AG08395 (cell line): ENCODE measurements at places on chromosomes 1 and 21.

DNA sequence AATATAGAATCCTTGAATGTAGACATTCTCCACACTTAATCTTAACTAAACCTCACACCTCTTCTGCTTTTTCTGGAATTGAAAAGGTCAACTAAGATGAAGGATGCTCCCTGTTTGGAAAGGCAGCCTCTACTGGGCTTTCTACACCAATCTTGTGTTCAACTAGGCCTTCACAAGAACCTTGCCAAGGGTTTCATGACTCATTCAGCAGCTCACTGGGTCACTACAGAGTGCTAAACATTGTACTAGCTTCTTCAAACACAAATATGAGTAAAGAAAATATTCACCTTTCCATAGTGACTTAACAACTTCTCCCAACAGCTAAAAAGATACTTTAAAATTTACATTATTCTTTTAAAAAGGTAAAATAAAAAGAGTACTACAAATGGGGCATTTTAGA lies 135.3 kb upstream of the PRMT6 start:
- DNase-seq: no peak

GRCh38 chr1:168653567-168653966 lies 75.4 kb downstream of the DPT start:
- peak; percentile 74 for DNase-seq

DNA sequence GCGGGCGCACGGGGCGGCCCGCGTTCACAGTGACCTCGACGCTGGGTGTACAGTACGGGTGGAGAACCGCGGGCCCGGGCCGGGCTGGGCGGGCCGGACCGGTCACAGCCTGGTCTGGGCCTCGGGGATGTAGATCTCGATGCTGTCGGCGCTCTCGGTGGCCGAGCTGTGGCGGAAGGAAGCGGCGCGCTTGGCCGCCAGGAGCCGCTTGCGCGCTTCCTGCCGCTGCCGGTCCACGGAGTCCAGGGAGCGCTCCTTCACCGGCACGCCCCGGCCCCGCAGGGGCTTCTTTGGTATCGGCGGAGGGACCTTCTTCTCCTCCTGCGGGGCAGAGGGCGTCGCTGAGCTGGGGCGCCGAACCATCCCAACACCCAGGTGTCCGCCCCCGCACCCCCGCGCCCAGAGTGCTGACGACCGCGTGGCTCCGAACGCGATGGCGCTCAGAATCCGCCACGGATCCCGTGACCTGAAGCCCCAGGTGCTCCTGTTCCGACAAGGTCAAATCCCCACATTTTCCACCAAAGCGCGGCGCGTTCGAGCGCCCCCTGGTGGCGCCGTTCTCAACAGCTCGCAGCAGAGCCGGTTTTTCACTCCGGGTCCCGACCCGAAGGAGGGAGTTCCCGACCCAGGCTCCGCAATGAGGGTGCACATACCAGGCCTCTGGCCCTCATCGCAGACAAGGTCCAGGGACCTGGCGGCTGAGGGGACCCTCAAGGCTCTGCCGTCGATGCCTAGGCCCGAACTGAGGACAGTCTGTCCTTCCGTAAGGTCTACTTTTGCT lies 6.6 kb upstream of the SMIM12 start:
- DNase-seq: peak; percentile 79

- peak; percentile 42 for DNase-seq
These were observed 4.5 kb downstream of the ADARB1 start for GRCh38 chr21:45078877-45079281.

DNA sequence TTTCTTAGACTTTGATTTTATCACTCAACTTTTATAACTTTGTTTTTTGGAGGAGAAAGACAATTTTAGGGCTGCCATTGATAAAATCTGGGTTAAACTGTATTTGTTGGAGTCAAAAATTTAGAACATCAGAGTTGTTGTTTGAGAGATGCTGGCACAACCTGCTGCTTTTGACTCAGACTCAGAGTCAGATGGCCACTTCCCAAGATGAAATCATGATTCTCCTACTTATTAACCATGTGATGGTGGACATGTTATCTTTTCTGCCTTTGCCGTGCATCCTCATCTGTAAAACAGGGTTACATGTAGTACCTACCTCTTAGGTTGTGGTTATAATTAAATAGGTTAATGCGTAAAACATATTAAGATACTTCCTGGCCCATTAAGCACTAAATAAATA lies 71.2 kb downstream of the PLA2G4A start:
- no peak for DNase-seq

GRCh38 chr21:43345746-43346409 lies 81.1 kb downstream of the SIK1 start:
- DNase-seq: peak; percentile 26

DNA sequence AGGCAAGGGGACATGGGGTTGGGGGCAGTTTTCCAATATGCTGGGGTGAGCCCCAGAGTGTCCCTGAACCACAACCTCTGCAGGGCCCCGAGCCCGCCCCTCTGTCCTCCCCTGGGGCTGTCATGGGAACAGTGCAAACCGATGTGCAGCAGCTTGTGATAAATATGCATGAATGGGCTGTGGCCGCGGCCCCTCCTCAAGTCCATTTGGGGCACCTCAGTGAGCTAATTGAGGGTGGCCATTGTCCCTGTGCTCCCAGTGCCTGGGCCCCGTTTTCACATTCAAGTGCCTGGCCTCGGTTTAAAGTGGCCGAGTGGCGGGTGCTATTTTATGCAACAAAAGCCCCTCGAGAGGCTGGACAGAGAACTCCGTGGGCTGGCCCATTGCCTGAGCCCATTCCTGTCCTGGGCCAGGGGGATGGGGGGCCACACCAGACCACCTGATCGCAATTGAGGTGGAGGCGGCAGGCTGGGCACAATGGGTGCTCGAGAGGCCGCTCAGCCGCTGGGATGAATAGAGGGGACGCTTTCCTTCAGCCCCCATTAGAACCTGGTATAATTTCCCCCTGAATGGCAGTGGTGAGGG lies 193.7 kb downstream of the FOXD2 start:
- no peak for DNase-seq

DNA sequence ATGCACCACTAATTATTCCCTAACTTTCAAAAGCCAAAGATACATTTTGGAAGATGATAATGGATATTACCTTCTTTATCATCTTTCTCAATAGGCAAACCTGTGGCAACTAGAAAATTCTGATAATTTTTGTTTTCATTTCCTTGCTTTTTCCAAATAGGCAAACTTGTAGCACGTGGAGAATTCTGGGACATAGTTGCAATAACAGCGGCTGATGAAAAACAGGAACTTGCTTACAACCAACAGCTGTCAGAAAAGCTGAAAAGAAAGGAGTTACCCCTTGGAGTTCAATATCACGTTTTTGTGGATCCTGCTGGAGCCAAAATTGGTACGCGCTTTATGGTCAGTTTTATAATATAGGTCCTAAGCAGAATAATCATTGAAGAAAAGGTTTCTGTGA lies 1.5 kb downstream of the FPGT start:
- no peak for DNase-seq

DNA sequence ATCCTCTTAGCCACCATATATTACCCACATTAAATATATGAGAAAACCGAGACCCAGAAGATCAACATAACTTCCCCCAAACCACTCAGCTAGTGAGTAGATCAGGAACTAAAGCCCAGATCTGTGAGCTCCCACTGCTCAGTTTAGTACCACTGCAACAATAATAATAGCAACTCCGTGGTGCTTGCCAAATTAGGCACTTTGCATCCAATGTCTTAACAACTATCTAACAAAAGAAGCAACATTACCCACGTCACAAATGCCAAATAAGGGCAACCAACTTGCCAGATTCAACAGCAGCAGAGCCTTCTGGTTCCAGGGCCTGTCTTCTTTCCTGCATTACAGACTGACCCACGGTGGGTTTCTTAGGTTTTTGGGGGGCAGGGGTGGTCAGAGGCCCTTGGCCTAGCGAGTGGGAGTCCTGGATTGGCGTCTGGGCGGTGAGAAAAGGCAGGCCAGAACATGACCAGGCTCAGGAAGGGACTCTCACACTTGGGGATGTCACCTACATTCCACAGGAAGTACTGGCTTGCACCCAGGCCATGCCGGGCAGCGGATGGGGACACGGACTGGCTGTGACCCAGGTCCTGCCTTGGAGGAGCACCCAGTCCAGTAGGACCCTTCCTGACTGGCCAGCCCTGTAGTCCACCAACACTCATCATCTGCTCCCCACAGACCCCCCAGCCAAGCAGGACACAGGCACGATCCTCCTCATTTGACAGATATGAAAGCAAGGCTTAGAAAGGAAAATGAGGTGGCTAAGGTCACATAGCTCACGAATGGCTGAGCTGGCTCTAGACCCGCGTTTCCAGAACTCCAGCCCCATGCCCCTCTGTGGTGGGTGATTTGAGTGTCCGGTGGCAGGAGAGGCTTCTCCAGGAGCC lies 4.6 kb downstream of the HCRTR1 start:
- no peak for DNase-seq

GRCh38 chr1:59689730-59690129 lies 125.0 kb upstream of the HOOK1 start:
- no peak for DNase-seq

- DNase-seq: no peak
These were observed 508.1 kb downstream of the DPYD start for GRCh38 chr1:97412737-97413136.

DNA sequence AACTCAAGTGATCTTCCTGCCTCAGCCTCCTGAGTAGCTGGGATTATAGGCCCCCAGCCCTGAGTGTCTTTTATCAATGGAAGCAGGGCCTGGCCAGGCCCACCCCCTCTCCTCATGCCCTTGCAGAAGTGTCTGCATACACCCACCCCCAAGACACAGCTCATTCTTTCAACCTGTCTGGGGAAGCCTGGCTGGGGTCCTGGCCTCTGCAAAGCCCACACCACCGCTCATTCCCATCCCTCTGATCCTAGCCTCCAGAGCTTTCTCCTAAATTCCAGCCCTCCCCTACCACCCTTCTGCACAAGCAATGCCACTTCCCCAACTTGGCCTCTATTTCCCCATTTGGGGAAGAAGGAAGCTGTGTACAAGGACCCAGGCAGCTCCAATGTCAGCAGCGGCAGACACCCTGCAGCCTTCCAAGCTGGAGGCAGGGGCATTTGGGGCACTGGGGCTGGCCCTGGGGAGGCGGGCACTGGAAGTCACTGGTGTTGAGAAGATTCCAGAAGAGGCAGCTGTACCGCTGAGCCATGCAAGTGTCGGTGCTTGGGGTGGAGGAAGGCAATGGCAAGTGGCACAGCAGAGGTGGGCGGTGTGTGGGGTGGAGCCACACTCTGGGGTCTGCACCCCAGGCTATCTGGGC lies 33.7 kb upstream of the ARF1 start:
- DNase-seq: no peak

GRCh38 chr1:76198452-76198851 lies 123.9 kb downstream of the ST6GALNAC3 start:
- no peak for DNase-seq

DNA sequence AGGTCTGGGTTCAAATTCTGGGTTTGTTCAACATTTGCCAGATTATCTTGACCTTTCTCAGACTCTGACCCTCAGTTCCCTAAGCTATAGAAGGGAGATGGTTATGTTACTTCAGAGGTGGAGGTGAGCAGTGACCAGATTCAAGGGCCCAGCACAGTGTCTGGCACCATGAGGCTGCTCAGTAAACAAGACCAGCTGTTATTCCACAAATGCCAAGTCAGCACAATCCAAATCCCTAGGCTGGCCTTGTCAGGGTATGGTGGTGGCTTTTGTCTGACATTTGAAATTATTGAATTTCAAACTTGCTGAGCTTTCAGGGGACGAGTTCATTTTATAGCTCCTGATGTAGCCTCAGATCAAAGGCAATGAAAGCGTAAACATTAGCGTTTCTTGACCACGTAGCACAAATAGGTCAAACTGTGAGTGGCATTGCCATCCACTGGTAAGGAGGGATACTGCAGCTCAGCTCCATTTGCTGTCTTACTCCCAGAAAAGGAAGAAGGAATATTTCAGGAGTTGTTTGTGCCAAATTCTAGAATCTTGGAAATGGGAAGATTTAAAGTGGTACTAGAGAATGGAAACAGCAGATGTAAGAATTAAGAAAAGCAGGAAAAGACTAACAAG lies 94.3 kb upstream of the EDN2 start:
- no peak for DNase-seq

DNA sequence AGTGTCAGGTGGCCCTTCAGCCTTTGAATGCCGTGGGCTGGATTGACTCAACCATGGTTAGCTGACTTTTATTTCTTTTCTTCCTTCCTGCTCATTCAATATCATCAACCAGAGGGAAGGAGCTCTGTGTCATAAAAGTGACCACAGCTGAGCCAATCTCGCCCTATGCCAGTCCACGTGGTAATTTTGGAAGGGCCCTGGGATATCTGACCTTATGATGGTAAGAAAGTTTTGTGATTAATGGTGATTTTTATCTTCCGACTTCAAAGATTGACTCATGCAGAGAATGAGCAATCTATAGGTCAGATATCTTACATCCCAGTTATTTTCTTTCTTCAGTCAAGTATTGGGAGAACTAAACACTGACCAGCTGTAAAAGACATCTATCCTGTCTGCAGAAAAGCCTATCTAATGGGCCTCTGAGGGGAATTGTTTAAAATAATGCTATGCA lies 170.3 kb downstream of the ZC3H11B start:
- peak; percentile 28 for DNase-seq

- no peak for DNase-seq
These were observed 19.3 kb upstream of the ACTA1 start for GRCh38 chr1:229452956-229453801.

- no peak for DNase-seq
These were observed 109.9 kb downstream of the CASZ1 start for GRCh38 chr1:10686404-10687040.

GRCh38 chr1:189682591-189682990 lies 795.1 kb downstream of the BRINP3 start:
- DNase-seq: no peak

- peak; percentile 86 for DNase-seq
These were observed 74.1 kb upstream of the IRF2BP2 start for GRCh38 chr1:234683861-234684632.

DNA sequence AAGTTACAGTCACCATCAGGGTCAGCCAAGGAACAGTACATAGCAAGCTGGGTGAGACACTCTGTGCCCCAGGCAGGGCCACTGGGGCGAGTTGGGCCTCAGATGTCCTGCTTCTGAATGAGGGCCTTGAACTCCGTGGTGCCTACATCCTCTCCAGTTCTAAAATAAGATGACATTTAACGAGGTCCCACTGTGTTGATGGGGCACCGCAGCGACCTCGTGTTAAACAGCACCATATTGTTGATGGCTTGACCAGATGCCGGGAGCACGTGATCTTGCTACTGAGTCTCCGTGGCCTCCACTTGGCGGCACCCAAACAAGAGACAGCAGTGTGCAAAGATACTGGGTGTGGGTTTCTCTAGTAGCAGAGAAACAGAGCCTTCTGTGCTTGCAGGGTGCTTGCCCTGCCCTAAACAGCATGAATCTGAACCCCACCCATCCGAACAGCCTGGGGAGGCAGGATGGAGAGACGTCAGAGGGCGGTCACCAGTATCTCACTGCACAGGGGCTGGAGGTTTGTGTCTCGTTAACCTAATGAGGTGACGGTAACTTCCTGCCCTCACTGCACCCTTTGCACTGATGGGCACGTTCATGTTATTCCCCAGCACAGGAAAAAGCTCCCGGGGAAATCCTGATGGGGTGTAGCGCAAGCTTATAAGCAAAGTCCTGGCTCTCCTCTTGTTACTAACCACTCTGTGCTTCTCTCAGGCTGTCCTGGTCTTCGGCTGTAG lies 324.4 kb downstream of the AJAP1 start:
- no peak for DNase-seq

GRCh38 chr21:30733026-30733425 lies 14.0 kb downstream of the KRTAP21-2 start:
- no peak for DNase-seq
